ENCODE measurements at places on chromosomes 7 and 10.
A peak's percentile ranks its signal among the peaks of the same experiment; 100 is the strongest.

DNA sequence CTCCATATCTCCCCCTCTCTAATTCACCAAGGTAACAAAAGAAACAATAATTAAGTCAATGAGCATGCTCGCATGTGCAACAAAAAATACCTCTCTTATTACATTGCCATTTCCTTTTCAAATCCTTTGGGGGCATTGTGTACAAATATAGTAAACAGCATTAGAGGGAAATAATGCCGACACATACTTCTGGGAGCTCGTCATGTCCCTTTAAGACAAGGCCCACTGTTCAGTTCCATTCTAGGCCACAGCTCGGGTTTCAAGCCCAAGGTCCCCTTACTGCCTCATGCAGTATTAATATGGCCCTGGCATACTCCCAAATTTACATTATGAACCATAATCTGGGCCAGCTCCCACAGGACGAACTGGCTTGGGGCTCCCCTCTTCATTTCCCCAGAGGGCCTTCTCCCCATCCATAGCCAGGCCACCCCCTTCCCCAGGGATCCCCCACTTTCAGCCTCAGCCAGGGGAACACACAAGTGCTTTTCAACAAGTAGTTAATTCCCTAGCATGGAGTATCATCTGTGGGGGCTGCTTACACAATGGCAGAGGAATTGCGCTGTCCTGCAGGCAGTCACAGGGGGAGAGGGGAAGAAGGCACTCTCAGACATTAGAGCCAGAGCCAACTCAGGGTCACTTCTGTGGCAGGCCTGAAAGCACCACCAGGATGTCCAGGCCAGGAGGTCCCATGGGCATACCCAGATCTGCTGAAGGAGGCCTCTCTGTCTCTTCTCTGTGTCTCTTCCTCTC, 110.6 kb downstream of the KCNMA1 start:
- DNase-seq, result no peak

- DNase-seq, result peak; percentile 85
Observed at GRCh38 chr7:32164341-32164996, 94.3 kb upstream of the PDE1C start.

GRCh38 chr7:118948508-118948907, 724.0 kb downstream of the ANKRD7 start:
- no peak for DNase-seq

DNA sequence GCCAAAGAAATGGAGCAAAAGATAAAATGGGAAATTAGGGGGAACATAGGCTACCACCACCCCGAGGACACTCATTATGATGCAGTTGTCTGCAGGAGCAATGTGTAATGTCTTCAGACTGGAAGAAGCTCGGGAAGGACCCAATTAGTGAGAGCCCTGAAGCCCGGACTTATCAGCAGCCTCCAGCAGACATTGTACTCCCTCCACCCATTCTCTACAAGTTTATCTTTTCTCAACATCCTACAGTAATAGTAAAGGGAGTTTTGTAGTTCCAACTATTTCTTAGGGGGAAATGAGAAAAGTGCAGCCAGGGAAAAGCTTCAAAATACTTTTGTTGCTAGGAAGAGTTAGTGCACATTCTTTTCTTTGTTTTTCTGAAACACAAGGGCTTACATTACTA, 657.3 kb upstream of the COBL start:
- no peak for DNase-seq

DNA sequence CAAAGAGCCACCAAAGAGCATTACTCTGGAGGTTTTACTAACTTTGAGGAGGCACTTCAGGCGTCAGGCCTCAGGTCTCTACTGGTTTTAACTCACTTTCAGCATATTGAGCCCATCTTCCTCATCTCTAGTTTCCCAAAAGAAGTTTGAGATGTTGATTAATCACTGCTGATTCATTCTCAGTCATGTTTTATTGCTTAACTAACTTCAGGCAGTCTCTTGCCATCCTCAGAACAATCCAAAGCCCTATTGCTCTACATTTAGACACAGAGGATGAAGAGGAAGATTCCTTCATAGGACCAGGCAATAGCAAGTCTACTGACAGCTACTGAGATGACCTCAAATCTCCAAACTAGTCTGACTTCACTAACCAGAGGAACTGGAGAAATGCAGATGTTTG, 39.1 kb upstream of the BET1 start:
- DNase-seq, result no peak

DNA sequence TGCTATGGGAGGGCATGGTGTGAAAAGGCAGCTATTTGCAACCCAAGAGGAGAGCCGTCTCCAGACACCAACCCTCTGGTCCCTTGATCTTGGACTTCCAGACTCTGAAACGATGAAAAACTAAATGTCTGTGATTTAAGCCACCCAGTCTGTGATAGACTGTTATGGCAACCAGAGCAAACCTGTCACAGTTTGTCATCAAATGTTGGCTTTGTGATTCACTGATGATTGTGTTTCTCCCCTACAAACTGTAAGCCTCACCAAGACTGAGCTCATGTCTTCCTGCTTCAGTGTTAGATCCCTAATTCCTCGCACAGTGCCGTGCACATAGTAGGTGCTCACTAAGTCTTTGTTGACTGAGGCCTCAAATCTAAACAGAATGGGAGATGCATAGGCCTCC, 224.6 kb upstream of the PITRM1 start:
- no peak for DNase-seq

DNA sequence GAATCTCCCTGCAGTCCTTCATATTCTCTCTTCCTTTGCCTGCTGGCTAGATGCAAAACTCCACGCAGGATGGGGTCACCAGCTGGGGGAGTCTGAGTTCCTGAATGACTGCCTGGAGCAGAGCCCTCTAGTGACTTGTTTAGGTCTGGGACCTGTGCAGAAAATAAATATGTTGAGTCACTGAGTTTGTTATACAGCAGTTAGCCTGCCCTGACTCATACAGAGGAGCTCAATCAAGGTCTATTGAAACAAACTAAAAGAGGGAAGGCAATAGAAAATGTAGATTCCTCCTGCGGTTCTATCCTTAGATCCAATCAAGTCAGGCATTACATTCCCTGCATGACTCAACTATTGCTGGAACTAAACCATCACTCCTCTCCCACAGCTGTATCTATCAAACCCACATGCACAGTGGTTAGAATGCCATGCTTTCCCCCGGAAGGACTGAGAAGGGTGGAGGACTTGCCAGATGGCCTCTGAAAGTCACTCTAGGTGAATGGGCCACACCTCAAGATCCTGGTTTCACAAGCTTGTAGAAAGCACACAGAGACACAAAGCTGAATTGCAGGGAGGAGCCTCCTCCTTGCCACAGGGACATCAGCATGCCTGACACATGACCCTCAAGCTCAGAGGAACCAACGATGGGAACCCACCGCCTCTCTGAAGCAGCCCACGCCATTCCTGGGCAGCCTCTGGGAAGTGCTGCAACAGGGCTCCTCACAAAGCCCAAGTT, 73.9 kb downstream of the SH3PXD2A start:
- DNase-seq, result peak; percentile 24

- DNase-seq, result no peak
Observed at GRCh38 chr7:37511915-37512314, 63.3 kb upstream of the ELMO1 start.

GRCh38 chr7:94431619-94432280, 37.1 kb downstream of the COL1A2 start:
- DNase-seq, result no peak

- no peak for DNase-seq
Observed at GRCh38 chr10:33712825-33713224, 378.4 kb upstream of the NRP1 start.

DNA sequence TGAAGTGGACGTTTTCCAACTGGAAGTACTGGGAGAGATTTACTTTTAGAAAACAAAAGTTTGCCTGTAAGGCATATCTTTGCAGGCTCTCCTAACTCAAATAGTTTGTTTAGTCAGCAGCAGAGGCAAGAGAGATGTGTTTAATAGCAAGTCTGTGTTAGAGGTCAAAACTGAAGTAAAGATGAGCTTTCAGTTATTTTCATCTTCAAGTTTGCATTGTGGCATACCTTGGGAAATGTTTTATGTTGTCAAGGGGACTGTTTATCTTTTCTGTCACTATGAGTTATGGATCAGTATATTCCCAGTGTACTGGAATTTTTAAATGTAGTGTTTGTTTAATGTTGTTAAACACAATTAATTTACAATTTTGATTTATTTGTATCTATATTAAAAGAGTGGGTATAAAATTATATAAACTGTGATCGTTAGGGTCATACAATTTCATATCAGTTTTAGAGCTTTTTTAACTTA, 169.7 kb upstream of the PPP1R3A start:
- DNase-seq, result peak; percentile 17

GRCh38 chr7:92255308-92255707, 9.5 kb downstream of the ANKIB1 start:
- peak; percentile 40 for DNase-seq

- no peak for DNase-seq
Observed at GRCh38 chr10:65950075-65950474, 975.8 kb upstream of the LRRTM3 start.

DNA sequence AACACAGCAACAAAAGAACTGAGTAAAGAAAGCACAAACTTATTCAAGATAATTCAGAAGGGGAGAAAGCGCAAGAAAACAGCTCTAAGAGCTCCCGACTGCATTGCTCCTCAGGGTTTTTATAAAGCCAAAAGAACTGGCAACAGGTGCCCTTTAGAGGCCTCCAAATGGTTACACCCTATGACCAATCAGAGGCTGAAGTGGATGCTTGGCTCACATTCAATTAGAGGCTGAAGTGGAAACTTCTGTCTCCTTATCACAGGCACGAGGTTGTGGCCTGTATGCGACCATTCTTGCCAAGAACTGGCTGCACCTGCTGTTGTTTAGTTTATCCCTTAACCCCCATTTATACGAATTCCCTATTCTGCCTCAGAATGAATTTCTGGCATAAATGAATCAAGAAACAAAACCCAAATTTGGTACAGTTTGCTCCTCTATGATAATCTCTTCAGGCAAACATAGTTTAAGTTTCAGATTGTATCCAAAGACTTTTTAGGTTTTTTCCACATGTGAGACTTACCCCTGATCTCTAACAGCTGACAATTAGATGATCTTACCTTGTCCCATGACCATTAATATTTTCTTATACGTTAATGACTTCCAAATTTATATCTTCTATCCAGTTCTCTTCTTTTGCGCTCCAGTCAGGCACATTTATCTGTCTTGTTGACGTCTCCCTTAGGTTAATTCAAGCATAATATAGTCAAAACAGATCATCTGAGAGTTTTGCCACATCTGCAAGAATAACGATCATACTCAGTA, 504.8 kb downstream of the NXPH1 start:
- DNase-seq, result no peak

DNA sequence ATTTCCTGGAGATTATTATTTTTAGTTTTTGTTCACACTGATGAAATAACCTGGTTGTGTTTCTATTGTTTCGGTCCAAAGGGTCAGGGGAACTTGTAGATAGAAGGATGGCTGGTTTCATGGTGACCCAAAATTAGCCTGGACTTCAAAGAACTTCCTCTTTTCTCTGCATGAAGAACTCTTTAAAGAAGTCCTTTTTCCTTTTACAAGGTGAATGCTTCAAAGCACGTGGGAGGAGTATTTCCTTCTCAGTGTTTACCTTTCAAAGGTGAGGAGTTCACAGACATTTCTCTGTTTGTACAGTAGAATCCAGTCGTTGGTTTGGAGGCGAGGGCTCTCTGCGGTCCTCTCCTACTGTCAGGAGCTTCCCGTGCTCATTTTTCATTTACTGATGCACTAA, 561.7 kb downstream of the GATA3 start:
- DNase-seq, result no peak

DNA sequence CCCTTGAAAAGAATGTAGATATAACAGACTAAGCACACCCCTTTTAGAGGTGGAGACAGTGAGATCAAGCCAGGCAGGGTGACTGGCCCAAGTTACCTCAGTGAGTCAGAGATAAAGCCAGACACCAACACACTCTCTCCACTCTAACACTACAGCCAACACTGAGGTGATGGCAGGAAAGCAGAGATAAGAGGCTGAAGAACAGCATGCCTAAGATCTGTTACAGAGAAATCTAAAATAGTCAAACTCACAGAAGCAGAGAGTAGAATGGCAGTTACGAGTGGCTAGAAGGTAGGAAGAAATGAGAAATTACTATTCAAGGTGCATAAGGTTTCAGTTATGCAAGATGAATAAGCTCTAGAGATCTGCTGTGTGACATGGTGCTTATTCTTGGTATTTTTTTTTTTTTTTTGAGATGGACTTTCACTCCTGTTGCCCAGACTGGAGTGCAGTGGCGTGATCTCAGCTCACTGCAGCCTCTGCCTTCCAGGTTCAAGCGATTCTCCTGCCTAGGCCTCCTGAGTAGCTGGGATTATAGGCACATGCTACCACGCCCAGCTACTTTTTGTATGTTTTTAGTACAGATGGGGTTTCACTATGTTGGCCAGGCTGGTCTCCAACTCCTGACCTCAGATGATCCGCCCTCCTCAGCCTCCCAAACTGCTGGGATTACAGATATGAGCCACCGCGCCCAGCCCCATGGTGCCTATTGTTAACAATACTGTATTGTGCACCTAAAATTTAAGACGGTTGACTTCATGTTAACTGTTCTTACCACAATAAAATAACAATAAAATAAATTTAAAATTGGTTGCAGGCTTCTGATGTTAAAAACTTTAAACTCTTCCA, 28.7 kb downstream of the ICA1 start:
- no peak for DNase-seq

- DNase-seq, result peak; percentile 56
Observed at GRCh38 chr10:25725917-25726716, 207.9 kb upstream of the MYO3A start.

- no peak for DNase-seq
Observed at GRCh38 chr10:121080281-121080891, 229.2 kb downstream of the WDR11 start.

GRCh38 chr7:150978126-150978789, at the start of gene KCNH2:
TSS of gene KCNH2 (minus strand) at chr7:150978321. CDS start at chr7:150977913, 408 bp downstream.
- peak; percentile 34 for DNase-seq

DNA sequence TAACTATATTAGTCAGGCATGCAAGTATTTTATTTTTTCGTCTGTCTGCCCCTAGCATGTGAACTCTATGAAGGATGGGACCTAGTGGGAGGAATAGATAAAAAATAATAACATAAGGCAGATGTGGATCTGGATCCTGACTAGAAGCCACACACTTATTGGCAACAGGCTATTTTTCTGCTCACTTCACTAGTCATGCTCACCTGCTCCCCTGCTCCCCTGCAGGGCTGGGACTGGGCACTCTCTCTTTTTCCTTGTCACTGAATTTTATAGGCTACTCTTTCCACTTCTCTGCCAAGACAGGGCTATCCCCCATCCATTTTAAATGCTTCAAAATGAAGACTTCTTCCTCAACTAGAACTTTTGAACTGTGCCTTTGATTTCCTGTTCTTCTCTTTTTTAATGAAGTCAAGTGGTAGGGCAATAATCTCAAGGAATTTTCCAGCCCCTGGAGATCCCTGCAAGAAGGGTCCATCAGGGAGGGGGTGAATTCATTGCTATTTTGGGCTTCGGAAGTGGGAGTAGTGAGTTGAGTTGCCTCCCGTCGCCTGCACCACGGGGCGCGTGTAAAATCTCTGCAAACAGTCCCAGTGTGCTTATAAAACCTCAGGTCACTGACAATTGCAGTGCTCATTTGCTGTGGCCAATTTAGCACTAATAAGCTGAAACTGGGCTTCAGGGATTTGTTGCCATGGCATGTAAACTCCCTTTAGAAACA, 156.7 kb upstream of the NPVF start:
- DNase-seq, result no peak

DNA sequence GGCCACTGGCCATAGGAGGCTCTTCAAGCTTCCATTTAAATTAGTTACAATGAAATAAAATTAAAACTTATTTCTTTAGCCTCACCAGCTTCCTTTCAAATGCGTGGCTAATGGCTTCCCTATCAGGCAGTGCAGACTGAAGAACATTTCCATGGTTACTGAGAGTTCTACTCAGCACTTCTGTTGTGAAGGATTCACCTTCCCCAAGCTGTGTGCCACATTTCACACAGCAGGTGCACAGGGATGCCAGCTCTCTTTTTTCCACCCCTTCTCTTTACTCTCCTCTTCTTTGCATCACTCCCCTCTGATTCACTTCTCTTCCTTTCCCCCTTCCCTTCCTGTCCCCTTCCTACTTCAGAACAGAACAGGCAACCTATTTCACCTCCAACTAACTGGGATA, 833 bp downstream of the GDF2 start:
- DNase-seq, result no peak

All from ACHN (cell line).